ENCODE measurements at places on chromosomes 1 and 21. TPM values are rescaled to one million over a fixed set of nuclear protein-coding genes. Genes with fewer than 3 reads are reported as not detected.

Gene FAM229A
- 1.8 TPM for total RNA-seq

Gene SERPINC1
- not detected for total RNA-seq

Gene OLIG2
- not detected for total RNA-seq

DNA sequence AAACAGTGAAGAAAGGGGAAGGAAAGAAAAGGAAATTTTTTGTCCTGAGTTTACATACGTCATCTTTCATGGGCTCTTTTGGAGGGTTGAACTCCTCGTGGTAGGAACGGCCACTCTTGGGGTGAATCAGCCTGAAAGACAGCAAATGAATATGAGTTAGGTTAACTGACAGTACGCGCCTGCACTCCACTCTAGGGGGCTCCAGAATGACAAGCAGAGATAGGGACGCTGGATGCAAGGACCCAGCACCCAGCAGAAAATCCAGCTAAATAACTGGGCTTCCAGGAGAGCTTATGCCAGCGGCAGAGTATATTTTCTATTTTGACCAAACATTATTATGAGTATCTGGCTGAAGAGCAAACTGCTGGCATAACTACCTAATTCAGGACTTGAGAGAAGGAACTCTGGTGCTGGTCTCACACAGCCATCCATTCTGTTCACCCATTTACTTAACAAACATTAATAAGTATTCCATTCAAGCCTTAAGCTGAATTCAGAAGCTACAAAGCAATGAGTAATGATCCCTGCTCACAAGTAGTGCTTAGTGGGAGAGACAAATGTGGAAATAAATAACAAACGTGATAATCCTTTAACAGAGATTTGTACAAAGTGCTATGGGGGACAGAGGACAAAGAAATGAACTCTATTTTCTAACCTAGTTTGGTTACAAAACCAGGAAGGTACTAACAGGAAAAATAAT is 22.1 kb downstream of the AK2 start:
- no peak for DNase-seq

All from osteoblast (primary cell).